GM04504 (cell line): ENCODE measurements at places on chromosomes 6 and 20.

DNA sequence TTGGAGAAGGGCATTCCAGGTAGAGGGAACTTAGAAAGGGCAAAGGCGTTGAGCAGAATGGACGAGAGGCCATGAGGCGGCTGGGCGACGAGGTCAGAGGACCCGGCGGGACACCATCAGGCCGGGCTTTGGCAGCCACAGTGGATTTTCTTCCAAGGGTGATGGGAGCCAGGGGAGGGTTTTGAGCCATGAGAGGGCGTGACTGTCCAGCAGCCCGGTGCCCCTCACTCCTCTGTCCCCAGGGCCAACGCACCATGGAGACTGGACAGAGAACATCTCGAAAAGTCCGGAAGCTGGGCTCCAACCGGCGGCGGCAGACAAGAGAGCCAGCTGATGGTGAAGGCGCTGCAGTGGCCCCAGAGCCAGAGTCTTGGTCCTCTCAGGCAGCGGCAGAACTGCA is 6.4 kb downstream of the RAB44 start:
- no peak for DNase-seq

GRCh38 chr20:50992336-50992732 is 30.6 kb downstream of the KCNG1 start:
- DNase-seq = no peak

DNA sequence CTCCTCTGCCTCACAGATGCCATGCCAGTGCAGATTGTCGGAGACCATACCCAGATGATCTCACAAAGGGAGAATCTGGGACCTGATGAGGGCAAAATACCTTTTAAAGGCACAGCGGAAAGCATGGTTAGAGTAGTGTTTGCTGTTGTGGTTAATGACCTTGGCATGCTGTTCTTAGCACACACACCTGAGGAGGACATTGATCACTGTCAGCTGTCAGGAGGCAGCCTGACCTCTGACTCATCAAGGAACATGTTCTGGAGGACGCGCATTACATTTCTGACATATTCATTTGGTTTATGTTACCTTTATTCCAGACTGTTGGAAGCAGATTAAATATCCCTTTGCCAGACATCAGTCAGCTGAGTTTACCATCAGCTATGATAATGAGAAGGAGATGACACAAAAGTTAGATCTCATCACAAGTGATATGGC is 57.1 kb downstream of the GOPC start:
- DNase-seq = no peak

GRCh38 chr6:79071547-79071946 is 6.5 kb downstream of the PHIP start:
- DNase-seq = no peak

- no peak for DNase-seq
These were observed 33.8 kb upstream of the AIG1 start for GRCh38 chr6:143026696-143027449.

GRCh38 chr20:38685853-38686473 is 38.3 kb upstream of the SLC32A1 start:
- no peak for DNase-seq

- no peak for DNase-seq
These were observed 163.8 kb downstream of the AIG1 start for GRCh38 chr6:143224516-143224915.

- no peak for DNase-seq
These were observed 121.4 kb upstream of the ADGRF1 start for GRCh38 chr6:47163536-47163935.

DNA sequence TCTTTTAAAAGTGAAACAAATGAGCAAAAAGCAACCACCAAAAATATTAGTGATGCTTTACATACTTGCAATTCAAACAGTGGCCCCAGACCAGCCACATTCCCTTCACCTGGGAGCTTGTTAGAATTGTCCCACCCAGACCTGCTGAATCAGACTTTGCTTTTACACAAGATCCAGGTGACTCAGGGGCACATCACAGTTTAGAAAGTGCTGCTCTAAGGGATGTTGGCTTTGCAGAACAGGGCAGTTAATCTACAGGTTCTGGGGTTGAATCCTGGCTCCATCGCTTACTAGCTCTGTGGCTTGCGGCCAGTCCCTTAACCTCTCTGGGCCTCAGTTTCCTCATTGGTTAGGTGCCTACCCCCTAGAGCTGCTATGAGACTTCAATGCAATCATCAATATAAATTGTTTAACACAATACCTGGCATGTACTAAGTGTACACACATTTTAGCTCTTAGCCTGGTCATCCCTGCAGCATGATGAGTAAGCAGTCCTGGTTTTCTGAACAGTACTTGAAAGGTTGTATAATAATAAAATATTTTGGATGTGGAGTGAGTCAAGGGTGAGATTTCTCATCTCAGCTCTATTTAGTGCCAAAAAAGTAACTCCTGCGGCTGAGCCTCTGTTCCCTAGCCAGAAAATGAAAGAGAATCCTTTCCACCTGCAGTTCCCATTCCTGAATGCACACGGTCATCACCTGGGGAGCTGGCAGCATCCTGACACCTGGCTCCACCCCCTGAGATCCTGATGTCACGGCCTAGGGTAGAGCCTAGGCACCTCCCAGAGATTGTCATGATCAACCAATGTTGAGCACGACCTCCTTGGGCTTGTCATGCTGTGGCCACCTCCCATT is 162.7 kb downstream of the ANKRD60 start:
- peak; percentile 44 for DNase-seq
